ENCODE measurements at places on chromosomes 2 and 18. TPM values are rescaled to one million over a fixed set of nuclear protein-coding genes. Genes with fewer than 3 reads are reported as not detected.

- DNase-seq: no peak
These were observed 7.3 kb downstream of the TEX261 start for GRCh38 chr2:70987386-70987785.

The COLEC11 gene
- total RNA-seq: 1.1 TPM

GRCh38 chr18:8106603-8107002 is 502.6 kb upstream of the RAB12 start:
- no peak for DNase-seq

The GPAT2 gene
- total RNA-seq: not detected

The SPATA3 gene
- not detected for total RNA-seq

DNA sequence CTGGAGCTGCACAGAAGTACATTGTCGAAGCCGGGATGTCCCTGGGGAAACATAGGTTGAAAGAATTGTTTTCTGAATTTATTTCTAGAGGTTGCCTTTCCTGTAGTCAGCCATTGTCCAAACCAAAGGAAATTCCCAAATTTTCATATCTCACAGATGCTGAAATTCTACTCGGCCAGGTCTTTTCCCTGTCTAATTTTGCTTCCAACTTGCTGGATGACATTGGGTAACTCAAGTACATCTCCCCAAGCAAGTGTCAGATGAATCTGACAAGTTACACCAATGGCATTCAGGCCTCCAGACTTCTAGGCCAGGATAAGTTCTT is 47.5 kb upstream of the ROCK2 start:
- no peak for DNase-seq

The DUSP28 gene
- total RNA-seq: 4.9 TPM

DNA sequence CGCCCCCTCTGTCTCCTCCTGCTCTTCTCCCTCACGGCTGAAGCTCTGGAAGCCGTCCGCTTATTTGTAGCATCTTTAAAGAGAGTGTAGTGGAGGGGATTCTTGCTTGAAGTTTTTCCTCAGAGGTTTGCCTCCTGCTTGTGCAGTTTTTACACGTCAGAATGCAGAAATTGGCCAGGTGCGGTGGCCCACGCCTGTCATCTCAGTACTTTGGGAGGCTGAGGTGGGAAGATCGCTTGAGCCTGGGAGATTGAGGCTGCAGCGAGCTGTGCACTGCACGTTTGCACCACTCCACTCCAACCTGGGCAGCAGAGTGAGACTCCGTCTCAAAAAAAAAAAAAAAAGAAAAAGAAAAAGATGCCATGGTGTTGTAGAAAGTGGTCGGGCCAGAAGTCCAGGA is 69.0 kb downstream of the ITGB1BP1 start:
- no peak for DNase-seq

DNA sequence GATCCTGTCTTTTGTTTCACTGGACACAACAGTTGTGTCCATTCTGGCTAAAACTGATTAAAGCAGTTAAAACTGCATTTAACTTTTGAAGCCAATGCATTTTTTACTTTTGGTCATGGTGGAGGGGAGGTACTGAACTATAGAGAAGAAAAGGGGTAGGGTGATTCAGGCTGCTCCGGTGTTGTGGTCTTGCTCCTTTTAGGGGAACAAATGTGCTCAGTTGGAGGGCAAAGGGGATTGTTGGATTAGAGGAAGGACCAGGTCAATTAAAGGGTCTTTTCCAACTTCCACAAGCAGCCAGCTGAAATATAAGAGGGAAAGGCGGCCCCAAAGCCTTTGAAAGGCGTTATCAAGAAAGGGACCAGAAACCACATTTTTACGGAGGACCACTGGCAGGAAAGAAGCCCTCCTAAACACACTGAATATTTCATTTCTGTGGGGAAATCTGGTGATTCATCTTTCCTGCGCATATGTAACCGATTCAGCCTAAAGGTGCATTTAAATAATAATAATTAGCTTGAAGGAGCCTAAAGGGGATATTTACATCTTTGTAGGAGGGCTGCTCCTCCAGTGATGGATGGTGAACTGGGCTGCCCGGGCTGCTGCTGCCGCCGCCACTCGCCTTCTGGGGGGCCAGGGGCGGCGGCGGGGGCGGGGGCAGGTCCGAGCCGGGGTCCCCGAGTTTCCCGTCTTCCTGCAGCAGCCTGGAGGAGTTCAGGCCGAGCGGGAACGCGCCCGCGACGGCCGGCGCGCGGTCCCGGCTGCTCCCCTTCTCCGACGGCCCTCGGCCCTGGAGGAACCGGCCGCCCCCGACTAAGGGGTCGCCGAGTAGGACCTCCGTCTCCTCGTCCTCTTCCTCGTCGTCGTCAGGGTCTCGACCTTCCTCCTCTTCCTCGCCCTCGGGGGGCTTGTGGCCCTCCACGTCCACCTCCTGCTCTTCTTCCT is 5.2 kb downstream of the SKOR2 start:
- DNase-seq: no peak

GRCh38 chr2:133885847-133886246 is 317.6 kb upstream of the NCKAP5 start:
- DNase-seq: no peak

GRCh38 chr2:164073101-164074074 is 337.6 kb upstream of the FIGN start:
- DNase-seq: no peak

DNA sequence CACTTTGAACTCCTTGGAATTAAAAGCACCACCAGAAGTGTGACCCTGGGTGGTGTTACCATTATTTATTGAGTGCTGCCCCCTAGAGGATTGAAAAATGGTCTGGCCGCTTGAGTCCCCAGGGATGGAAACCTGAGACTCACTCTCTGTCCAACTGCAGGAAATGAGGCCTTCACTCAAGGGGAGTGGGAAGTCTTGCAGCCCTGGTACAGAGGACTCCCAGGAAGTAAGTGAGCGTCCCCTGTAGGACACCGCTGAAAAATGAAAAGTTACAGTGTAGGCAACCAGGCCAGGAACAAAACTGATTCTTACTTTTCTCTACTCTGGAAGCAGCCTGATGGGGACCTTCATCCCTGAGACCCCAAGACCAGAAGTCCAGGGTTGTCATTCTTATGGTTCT is 2.2 kb upstream of the NRP2 start:
- DNase-seq: peak; percentile 86

DNA sequence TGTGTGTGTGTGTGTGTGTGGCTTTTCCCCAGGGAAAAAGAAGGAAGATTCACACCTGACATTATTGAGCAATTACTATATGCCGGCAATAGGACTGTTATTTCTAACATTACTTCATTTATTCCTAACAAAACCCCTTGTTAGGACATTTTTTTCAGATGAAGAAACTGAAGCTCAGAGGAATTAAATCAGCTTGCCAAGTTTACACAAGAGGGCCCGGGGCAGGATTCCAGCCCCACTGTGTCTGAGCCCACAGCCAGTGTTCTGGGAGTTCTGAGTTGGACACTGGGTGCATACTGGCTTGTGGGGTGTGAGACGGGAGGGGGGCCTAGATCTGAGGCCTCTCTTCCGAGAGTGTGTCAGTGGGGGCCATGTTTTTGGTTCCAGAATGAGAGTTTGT is 9.9 kb downstream of the TOGARAM2 start:
- DNase-seq: no peak

- DNase-seq: no peak
These were observed 37.9 kb downstream of the KCNIP3 start for GRCh38 chr2:95334916-95335641.

GRCh38 chr18:35095983-35096676 is 54.9 kb downstream of the MAPRE2 start:
- DNase-seq: no peak

The PLGLB2 gene
- total RNA-seq: 0.47 TPM

DNA sequence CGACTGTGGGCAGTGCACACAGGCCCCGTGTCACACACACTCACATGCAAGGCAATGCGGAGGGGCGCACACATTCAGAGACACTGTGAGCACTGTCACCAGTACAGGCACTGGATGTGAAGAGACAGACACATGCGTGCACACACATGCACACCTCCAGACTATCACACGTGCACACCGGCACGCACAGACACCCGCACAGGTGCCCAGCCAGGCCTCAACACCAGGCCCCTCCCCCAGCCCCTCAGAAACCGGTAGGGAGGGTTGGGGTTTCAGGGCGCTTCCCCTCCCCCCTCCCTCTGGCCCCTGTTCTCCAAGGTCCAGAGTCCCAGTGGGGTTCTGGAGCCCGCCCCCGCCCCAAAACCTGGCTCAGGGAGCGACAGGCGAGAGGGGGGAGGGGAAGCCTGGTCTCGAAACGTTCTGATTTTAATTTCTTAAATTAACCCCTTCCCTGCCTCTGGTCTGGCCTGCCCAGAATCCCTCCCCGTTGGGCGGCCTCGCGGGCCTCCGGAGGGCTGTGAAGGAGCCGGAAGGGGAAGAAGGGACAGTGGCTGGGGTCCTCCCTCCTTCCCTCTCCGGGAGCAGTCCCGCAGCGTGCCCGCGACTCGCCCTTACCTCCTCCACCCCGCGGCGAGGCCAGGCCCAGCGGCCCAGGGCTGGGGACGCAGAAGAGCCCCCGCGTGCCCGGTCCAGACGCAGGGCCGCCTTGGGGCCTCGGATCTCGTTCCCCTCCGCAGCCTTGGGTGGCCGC is 558 bp downstream of the FBXO41 start:
- no peak for DNase-seq

- peak; percentile 30 for DNase-seq
These were observed 70.7 kb downstream of the TBC1D8 start for GRCh38 chr2:101080211-101081068.

- no peak for DNase-seq
These were observed 167.5 kb downstream of the AKAIN1 start for GRCh38 chr18:5029592-5029991.

The ALPI gene
- total RNA-seq: not detected

DNA sequence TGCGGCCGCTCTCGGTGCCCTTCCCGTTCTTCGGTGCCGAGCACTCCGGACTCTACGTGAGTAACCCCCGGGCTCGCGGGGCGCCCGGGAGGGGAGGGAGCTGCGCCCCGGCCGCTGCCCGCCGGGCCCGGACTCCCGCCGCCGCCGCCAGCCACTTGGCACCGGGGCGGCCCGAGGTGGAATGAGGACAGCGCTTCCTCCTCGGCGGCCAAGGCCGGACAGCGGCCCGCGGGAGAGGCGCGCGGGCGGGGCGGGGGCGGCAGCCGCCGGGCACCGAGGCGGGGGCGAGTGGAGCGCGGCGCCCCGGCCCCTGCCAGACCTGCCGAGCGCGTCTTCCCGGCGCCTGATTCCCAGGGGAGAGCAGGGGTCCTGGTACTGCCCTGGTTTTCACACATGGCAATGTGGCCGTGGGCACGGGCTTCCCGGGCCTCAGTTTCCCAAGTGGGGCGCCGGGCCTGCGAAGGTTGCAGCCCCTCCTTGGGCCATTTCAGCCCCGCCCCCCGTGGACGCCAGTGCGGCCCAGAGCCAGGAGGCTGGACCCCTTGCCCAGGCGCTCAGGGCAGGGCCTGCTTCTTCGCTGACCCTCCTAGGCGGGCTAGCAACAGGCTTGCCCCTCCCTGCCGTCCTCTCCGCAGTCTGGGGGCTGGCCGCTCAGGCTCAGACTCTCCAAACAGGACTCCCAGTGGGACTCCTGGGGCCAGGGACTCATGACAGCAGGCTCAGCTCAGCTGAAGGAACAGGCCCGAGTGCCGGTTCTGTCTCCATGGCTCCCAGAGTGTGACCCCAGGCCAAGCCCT is 775 bp downstream of the SNED1 start:
- no peak for DNase-seq

DNA sequence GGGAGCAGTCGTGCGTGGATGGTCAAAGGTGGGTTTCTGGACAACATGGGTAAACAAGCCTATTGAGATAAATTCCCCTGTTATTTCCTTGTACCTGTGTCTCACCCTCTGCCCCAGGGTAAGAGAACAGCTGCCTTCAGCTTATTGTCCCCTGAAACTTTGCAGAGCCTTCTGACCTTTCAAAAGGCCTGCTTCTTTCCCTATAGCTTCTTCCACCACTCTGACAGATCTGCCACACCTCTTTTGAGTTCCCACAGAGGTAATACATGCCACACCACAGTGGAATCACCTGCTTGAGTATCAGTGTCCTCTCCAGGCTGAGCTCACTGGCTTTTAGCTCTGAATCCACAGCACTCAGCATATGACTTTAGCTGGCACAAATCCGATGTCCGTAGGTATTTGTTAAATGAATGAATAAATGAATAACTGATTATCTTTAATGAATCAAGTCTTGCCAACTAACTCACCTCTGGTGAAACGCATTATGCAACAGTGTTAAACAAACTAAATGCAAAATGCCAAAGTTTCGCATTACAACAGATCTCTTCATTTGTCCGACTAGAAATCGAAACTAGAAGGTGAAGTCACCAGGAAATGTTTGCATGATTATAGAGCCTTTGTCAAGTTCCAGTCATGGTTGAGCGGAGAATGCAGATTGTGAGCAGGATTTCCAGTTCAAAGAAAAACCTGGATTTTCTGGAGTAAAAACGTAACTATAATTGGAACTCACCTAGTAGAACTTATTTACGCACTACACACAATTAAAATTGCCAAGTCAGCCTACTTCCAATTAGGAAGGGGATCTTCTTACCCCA is 16.4 kb downstream of the DYNAP start:
- peak; percentile 26 for DNase-seq

DNA sequence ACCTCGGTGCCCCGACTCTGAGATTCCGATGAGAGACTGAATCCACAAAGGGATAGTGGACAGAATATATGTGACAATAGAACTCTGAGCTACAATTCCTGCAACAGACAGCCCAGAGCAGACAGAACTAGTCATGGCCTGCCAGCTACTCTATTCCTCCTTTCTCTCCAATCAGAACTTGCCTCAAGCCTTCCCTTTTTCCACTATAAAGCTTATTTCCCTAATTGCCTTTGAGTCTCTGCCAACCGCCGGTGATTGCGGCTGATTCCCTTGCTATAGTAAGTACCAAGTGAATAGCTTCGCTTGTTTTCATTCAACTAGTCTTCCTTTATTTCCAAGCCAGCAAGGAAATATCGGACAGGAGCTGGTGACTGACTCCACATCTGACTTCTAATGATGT is 96.8 kb downstream of the DSC3 start:
- DNase-seq: no peak

- DNase-seq: no peak
These were observed 15.2 kb upstream of the NT5DC4 start for GRCh38 chr2:112705575-112705974.

- DNase-seq: no peak
These were observed 26.1 kb upstream of the ERCC3 start for GRCh38 chr2:127320067-127320466.

The CHST10 gene
- total RNA-seq: 16.2 TPM

DNA sequence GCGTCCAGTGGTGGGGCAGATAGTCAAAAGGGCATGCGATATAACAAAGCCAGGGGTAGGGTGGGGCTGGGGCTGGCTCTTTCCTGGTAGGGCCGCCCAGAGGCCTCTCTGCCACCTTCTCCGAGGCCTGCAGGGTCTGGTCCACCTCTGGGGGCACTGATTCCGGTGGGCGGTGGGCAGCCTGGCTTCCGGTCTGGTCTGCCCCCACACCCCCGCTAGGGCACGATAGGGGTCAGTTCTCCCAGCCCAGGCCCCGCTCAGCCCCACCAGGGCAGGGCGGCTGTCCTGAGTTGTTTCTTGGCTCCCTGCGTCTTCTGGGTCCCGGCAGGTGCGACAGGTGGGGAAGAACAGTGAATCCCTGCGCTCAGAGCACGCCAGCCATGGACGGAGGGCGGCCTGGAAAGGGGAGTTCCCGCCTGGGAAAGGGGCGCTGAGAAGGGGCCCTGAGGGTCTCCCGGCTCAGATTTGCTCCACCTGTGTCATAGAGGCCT is 707 bp upstream of the ERFE start:
- no peak for DNase-seq

Measured in NCI-H460 (cell line).